ENCODE measurements at places on chromosomes 2 and 18.

- no peaks in the 10 kb centered on the region for H3K27me3 ChIP-seq
- H3K4me1 ChIP-seq: no peaks in the 10 kb centered on the region
- no peaks in the 10 kb centered on the region for H3K36me3 ChIP-seq
- no peak overlapping the region for H3K4me3 ChIP-seq
- no peak for DNase-seq
Measured at GRCh38 chr2:140286377-140286776, 1506.2 kb upstream of the NXPH2 start.

DNA sequence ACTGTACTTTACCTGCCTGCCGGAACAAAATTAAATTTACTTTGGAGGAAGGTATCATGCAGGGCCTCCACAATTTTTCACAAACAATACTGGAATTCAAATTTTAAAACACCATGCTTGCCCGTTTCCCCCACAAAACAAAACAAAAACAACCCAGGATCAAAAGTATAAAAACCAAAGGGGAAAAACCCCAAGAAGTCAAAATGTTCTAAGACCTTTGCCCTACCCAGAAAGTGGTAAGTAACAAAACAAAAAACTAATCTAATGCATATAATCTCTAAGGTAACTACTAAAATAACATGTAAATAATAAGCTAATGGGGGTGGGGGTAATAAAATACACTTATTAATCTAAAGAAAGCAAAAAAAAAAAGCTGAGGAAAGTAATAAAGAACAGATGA lies 60.5 kb downstream of the CUL3 start:
- H3K4me1 ChIP-seq: peaks cover 2% of the 10 kb centered on the region
- no peak overlapping the region for H3K4me3 ChIP-seq
- no peak for DNase-seq
- H3K27ac ChIP-seq: no peak overlapping the region

DNA sequence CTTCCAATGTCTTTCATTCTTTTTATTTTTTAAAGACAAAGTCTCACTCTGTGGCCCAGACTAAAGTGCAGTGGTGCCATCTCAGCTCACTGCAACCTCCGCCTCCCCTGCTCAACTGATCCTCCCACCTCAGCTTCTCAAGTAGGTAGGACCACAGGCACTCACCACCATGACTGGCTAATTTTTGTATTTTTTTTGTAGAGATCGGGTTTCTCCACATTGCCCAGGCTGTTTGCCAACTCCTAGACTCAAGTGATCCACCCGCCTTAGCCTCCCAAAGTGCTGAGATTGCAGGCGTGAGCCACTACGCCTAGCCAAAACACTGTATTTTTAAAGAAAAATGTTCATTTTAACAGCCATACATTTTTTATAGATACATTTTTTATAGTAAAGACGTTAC lies 12.7 kb downstream of the GCKR start:
- DNase-seq: no peak
- H3K4me1 ChIP-seq: no peaks in the 10 kb centered on the region
- H3K4me3 ChIP-seq: no peak overlapping the region
- H3K36me3 ChIP-seq: no peaks in the 10 kb centered on the region
- H3K27ac ChIP-seq: no peak overlapping the region

DNA sequence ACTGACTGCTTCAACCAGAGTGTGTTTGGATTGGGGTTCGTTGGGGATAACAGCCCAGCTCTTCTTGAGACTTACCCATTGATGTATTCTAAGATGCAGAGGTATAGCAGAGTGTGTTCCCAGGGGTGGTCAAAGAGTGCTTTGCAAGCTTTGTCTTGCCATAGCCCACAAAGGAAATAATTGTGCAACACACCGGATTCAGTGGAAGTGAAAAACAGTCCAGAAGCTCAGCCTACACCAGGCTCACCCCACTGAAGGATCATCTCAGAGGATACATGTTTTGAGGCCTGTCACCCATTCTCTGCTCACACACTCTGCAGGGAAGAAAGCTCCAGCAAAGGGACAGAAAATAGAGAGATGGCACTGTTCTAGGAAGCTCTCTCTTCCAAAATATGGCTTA lies 9.6 kb downstream of the CACNB4 start:
- H3K36me3 ChIP-seq: no peaks in the 10 kb centered on the region
- H3K4me3 ChIP-seq: no peak overlapping the region
- peaks cover 16% of the 10 kb centered on the region for H3K27me3 ChIP-seq
- DNase-seq: no peak

DNA sequence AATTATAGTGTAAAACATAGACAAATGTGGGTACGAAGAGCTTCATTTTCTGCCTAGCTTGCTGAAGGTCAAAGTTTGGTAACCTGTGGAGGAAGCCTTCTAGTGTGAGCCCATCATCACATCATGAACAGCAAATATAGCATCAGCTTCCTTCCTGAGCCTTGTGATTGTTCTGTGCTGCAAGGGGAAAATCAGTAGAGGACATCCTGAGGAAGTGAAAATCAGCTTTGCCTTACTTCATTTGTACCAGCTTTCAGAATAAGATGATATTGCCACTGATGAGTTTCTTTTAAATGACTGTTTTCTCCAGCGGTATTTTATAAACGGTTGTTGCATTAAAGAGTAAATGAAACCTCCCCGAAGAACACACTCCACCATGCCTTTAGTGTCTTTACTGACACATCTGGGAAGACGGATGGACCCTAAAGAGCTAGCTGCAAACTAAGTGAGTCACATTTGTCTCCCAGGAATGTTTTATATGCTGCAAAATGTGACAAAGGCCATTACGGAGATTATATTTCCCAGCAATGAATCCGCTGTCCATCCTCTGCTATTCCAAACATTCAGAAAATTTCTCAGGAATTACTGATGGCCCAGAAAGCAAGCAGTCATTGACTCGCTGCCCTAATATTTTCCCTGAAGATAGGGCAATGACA lies 1272.8 kb downstream of the SUCLG1 start:
- peak overlapping the region; percentile 41 for H3K4me3 ChIP-seq
- H3K36me3 ChIP-seq: no peaks in the 10 kb centered on the region
- H3K27ac ChIP-seq: peak overlapping the region; percentile 84
- peaks cover 24% of the 10 kb centered on the region for H3K4me1 ChIP-seq
- peak; percentile 84 for DNase-seq
- no peaks in the 10 kb centered on the region for H3K27me3 ChIP-seq

- H3K36me3 ChIP-seq: no peaks in the 10 kb centered on the region
- no peak overlapping the region for H3K27ac ChIP-seq
- H3K4me3 ChIP-seq: no peak overlapping the region
- no peaks in the 10 kb centered on the region for H3K27me3 ChIP-seq
- no peak for DNase-seq
Measured at GRCh38 chr2:54678719-54679118, 44.7 kb upstream of the EML6 start.

All from endothelial cell of umbilical vein (primary cell).